CD4-positive, alpha-beta T cell treated with Interleukin-4 for 4 hours (primary cell): ENCODE measurements at places on chromosomes 11 and 22.
A peak's percentile ranks its signal among the peaks of the same experiment; 100 is the strongest.

- DNase-seq, result no peak
Observed at GRCh38 chr11:17266781-17267180, 9.8 kb upstream of the NUCB2 start.

GRCh38 chr22:23093051-23093788, 22.9 kb downstream of the GNAZ start:
- DNase-seq, result no peak

DNA sequence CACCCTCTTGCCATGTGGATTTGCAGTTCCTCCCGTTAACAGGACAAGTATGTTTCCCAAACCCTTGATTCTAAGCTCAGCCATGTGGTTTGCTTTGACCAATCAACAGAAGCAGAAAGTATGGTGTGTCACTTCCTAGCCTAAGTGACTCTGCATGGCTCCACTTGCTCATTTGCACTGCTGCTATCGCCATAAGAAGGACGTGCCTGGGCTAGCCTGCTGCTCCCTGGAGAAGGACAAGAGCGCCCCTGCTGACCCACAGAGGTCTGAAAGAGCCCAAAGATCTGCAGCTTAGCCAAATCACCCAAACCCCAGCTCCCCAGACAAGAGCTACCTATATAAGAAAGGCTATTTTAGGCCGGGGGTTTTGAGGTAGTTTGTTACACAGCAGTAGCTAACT, 18.0 kb downstream of the TBRG1 start:
- no peak for DNase-seq

DNA sequence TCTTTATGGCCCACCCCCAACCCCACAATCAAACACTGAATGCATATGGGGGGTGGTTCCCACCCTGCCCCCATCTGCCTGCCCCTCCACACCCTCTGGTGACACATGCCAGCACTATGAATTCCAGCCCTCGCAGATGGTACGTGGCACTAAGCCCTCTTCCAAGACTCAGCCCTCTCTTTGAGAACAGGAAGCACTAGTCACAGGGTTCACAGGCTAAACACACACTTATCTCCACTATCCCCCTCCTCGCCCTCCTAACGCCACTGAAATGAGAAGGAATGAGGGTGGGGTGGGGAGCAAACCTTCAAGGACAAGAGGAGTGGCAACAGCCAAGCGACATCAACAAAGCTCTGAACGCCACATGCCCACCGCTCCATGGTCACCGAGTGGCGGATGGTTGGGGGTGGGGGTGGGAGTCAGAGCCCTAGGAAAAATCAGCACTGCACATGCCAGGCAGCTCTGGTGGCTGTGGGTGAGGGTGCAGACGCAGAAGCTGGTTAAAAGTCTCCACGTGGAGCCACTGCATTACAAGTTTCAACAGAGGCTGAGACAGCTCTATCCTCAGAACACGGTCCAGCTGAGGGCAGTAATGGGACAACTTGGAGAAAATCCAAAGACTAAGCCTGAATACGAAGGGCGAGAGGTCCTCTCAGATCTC, 33.6 kb downstream of the TMEM184B start:
- no peak for DNase-seq

- DNase-seq, result no peak
Observed at GRCh38 chr11:107573438-107573837, 7.9 kb upstream of the ALKBH8 start.

DNA sequence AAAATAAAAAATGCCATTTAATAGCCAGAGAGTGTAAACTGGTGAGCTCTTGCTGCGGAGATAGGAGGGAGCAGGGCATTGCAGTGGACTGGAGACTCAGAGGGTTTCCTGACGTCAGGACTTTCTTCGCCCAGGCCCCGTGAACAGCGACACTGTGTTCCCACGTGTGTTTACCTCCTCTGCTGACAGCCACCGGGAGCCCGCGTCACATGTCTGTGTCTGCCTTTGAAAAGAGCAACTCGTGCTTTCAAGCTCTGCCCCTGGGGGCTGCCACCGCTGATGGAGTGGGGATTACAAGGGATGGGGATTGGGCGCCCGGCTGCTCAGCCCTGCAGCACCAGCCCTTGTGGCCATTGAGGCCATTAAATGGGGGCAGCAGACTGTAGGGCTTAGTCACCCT, 3.3 kb downstream of the TANGO2 start:
- DNase-seq, result no peak

DNA sequence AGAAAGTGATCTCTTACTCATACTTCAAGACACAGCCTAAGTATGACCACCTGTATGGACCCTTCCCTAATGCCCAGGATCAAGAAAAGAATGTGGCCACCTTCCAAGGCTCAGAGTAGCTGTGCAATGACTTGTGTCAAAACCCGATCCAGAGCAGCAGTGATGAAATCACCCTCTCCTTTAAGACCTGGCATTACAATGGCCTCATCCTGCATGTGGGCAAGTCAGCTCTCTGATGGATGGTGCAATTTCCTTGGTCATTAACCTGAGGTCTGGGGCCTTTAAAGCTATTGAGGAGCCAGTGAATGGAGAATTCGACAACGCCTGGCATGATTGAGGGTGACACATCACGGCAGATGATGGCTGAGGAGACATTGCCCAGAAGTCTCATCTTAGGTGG, 9.1 kb upstream of the TUBA8 start:
- no peak for DNase-seq

- DNase-seq, result no peak
Observed at GRCh38 chr11:70036971-70037882, 40.9 kb upstream of the ANO1 start.

GRCh38 chr11:116644941-116645305, 127.9 kb downstream of the BUD13 start:
- no peak for DNase-seq

DNA sequence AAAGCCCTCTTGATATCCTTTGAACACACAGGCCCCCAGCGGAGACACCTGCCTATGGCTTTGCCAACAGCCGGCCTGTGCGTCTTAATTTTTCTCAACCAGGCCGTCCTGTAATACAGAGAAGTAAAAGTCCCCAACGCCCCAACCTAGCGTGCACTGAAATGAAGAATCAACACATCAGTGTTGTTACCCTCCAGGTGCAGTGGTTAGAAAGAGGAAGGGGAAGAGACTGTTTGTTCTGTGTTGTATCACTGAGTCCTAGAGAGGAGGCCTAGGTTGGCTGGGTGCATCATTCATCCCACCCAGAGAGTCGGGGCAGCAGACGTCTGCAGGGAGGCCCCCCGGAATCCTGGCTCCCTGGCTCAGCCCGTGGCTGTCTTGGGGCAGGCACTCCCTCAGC, 25.7 kb downstream of the SGSM1 start:
- no peak for DNase-seq

DNA sequence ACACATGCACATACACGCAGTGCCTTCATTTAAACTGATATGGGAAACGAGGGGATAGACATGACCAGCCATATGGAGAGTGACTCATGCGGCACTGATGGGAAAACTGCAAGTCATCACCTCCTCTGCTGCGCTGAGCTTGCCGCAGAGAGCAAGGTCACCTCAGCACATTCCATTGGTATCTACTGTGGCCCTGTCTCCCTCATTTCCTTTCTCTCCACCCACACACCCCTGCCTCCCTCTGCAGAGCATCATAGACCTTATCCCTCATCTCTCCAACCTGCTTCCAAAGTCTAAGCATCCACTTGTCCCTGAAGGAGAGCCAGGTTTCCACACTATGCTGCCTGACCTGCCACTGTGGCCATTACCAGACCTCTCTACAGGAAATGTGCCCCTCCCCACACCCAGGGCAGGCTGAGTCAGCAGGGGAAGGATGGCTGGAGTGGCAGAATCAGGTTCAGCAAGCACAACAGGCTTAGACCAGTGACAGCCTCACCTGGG, 116.9 kb upstream of the SNX19 start:
- DNase-seq, result no peak

- DNase-seq, result no peak
Observed at GRCh38 chr11:75326439-75326810, 25.0 kb downstream of the ARRB1 start.

- peak; percentile 82 for DNase-seq
Observed at GRCh38 chr22:28810821-28811491, 10.6 kb upstream of the XBP1 start.

- DNase-seq, result no peak
Observed at GRCh38 chr22:35410663-35411034, 10.7 kb downstream of the MCM5 start.

GRCh38 chr22:26585104-26585790, 4.7 kb downstream of the TPST2 start:
- no peak for DNase-seq

GRCh38 chr11:8913961-8914660, 3.1 kb downstream of the AKIP1 start:
- peak; percentile 54 for DNase-seq

GRCh38 chr22:35379146-35379993, 1.5 kb upstream of the HMOX1 start:
- DNase-seq, result no peak

DNA sequence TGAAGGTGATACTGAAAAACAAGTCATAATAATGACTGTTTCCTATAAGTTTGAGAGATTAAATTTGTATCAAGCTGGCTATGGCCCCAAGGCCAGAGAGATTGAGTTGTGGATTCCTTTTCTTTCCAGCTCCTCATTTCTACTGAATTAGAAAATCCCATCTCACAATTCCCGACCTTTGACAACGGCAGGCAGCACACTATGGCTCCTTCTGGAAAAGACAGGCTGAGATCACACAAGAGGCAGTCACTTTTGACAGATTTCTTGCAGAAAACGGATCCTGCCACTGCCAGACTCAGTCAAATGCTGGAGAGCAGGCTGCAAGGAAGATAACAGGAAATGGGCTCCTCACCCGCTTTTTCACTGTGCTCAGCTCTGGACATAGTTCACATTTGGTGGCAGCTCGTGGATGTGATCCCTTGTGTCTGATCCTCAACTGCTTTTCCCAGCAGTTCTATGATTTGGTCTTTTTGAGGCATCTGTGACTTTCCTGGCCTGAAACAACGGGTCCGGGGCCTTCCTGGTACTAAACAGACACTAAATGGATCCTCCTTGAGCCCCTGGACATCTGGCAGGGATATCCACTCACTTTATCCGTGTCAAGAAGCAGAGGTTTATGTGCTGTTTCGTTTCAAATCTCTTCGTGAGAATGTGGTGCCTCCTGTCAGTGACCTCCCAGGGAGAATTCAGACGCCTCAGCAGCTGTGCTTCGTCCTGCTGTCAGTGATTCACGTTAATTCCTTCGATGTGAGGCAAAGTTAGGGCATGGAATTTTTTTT, 26.1 kb upstream of the RTL6 start:
- DNase-seq, result no peak

GRCh38 chr22:21926728-21927127, 25.9 kb downstream of the PPM1F start:
- no peak for DNase-seq

DNA sequence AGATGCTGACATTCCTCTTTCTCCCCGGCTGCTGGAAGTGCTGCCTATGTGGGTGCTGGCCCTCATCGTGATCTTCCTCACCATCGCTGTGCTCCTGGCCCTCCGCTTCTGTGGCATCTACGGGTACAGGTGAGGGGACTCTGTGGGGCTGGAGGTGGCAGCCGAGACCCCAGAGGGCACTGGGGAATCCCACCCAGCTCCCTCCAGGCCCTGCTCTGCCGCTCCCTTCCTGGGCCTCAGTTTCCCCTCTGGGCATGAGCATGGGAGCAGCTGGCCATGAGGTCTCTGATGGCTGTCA, 21.8 kb downstream of the CSF2RB start:
- DNase-seq, result no peak

GRCh38 chr22:44971651-44972362, 38.0 kb downstream of the PHF21B start:
- no peak for DNase-seq

GRCh38 chr11:76685237-76685636, 14.7 kb upstream of the LRRC32 start:
- DNase-seq, result no peak

DNA sequence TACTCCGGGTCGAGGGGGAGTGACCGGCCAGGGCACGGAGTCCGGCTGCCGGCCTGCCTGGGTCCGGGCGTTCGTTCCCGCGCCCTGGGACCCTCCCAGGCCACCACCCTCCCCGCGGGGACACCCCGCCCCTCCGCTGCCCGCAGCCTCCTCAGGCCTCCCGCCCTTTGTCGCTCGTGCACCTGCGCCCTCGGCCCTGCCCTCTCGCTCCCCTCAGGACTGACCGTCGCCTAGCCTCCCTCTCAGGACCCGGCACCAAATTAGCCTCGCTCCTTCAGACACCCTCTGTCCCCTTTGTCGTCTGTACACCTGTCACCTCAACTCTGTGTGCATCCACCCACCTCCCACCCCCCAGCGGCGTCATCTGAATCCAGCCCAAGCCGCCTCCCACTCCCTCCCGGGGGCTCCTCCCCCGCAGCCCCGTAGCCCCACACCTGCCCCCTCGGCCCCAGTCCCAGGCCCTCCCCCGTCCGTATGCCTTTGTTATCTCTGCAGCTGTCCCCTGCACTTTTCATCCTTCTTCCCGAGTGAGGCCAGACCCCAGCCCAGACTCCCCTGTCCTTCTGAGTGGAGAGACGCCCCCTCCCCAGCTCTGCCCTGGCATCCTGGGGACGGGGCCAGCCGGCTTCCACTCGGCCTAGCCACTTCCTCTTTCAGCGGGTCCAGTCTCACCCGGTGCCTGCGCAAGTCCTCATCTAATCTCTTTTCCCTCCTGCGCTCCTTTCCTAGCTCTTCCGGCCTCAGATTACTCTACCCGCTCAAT, 643 bp downstream of the TIGD3 start:
- peak; percentile 37 for DNase-seq

DNA sequence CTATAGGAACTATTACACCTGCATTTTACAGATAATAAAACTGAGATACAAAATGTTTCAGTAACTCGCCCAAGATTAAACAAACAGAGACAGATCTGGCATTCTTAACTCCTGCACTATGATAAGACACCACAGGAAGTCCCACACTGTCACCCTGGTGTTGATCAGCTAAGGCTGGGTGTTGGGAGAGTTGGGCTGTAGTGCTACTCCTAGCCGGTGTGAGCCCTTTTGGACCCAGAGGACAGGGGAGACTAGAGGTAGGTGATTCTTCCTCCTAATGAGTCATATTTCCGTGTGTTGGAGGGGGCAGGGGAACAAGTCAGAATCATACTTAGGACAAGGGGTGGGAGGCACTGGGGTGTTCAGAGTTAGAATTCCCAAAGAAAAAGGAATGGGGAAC, 353.2 kb upstream of the TENM4 start:
- DNase-seq, result no peak

DNA sequence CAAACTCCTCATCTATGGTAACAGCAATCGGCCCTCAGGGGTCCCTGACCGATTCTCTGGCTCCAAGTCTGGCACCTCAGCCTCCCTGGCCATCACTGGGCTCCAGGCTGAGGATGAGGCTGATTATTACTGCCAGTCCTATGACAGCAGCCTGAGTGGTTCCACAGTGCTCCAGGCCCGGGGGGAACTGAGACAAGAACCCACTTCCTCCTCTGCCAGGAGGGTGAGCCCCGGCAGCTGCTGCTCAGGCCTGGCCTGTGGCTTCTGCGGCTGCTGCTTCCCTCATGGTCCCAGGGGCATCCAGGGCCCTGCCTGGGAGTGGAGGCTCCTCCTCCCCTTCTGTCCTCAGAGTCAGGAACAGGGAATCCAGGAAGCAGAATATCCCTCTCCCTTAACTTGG, 98.4 kb downstream of the ZNF280B start:
- DNase-seq, result no peak

- DNase-seq, result no peak
Observed at GRCh38 chr11:61384271-61385242, 7.8 kb upstream of the TMEM216 start.

- DNase-seq, result no peak
Observed at GRCh38 chr11:117560780-117561530, 233.3 kb downstream of the CEP164 start.
